Stimulated activated CD4-positive, alpha-beta T cell treated with anti-CD3 and anti-CD28 coated beads, TNF-alpha, amount 100 ng/mL, for 1 hour (primary cell): ENCODE measurements at places on chromosomes 5 and 9.

- no peak for DNase-seq
Measured at GRCh38 chr5:135649435-135649834, 70.6 kb upstream of the CXCL14 start.

DNA sequence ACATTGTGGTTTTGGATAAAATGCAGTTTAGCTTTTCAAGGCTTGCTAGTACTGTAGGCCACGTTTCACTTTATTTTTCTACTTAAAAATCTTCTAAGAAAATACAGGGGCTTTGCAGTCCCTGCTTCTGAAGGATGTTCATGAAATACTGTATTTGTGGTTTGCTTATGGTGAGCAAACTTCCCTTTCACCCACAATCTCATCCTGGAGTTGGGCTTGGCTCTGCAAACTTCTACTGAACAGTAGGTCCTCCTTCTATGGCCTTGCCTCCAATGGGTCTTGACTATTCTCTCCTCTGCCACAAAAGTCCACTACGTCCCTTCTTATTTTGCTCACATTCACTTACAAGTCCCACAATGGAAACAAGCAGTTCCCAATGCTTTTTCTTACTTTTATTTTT is 502.7 kb upstream of the KLF4 start:
- DNase-seq = no peak

- no peak for DNase-seq
Measured at GRCh38 chr9:118088090-118088489, 383.9 kb downstream of the TLR4 start.

- DNase-seq = no peak
Measured at GRCh38 chr5:149957855-149958254, 2.7 kb upstream of the SLC26A2 start.

GRCh38 chr9:121227862-121228261 is 26.2 kb upstream of the RAB14 start:
- no peak for DNase-seq

DNA sequence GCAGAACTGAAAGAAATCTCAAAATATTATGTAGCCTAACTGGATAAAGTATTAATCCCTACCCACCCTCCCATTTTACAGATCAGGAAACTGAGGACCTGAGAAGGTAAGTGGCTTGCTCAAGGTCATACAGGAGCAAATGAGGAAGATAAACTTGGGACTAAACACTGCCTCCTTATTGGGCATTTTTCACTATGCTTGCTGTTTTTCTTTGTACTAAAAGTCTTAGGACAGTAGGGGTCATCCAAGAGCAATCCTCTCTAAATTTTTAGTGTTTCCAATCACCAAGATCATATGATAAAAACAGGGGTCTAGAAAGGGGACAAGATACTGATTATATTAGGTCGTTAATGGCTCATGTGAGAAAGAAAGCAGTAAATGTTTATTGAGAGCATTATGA is 80.8 kb downstream of the RORB start:
- DNase-seq = no peak

DNA sequence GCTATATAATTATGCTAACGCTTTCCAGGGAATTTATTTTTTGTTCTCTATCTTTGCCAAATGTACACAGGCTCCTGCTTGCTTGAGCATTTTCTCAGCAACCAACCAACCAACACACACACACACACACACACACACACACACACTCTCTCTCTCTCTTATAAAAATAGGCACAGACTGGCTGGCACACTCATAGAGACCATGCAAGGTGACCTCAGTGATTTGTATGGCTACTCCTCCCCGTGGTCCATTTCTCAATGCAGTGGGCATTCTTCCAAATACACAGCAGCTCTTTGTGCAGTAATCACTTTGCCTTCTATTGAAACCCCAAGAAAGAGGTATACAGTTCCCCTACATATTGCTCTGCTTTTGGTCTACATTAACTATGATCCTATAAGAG is 416.0 kb downstream of the MAN2A1 start:
- DNase-seq = no peak

DNA sequence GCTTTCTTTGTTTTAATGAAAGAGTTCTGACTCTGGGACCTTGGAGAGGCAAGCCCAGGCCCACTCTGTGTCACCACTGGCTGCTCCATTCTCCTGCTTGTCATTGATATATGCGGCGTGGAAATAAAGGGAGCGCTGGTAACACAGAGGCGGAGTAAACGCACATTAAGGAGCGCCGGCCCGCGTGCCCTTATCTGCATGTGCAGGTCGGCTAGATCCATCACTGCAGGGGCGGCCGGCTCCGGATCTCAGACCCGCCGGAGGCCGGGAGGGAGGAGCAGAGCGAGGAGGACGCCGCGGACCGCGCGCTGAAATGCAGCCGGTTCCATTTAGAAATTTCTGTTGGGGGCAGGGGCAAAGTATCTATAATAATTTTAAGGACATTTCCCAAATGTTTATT is 70.8 kb downstream of the MRPL36 start:
- no peak for DNase-seq

DNA sequence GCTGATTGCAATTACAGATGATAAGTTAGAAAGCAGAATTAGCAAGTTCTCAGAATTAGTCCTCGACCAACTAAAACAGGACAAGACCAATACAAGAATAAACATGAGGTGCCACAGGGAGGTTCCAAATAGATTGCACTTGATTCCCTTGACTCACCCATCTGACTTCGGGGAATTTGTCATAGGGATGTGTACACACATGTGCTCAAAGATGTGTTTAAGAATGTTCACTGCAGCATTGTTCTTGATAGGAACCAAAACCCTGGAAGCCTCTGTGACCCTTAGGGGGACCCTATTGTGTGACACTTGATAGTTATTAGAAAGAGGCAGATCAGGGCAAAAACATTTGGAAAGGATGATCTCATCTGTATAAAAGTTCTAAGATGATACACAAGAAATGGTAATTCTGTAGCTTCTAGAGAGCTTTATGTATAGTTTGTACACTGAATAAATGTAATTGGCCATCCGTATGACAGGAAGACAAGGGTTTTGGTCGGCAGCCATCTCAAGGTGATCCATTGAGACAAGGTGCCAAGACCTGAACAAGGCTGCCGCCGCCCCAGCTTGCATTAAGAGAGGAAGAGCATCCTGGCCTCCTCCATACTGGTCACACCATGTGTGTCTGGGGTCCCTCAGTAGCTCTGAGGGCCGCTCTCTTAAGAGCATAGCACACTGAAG is 48.2 kb upstream of the GARNL3 start:
- DNase-seq = no peak

DNA sequence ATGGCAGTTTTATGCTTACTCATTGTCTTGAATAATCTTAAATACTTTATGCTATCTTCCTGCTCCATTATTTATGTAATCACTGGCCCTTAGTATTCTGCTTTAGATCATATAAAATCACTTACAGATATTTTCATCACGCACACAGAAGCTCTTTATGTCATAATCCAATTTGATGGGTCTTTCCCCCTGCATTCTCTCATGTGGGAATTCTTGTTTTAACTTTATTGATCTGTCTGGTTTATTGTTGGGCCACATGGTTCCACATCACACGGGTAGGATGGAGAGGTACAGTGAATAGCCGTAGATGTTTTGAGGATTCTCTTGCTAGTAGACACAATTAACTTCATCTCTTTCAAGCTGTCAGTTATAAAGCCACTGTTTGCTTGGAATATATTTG is 27.0 kb downstream of the PLPPR1 start:
- DNase-seq = no peak

DNA sequence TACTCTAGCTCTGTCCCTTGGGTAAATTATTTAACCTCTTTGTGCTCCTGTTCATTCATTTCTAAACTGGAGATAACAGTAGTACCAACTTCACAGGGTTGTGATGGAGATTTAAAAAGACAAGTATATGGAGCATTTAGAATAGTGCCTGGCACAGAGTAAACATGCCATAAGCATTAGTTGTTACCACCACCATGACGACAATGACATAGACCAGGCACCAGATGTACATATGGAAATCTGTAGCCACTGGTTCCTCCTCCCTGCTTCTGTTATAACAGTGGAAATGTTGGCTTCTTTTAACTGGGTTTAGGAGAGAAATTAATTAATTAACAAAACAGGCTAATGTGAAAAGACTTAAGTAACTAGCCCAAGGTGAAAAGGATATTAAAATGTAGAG is 217.5 kb downstream of the DENND1A start:
- no peak for DNase-seq

DNA sequence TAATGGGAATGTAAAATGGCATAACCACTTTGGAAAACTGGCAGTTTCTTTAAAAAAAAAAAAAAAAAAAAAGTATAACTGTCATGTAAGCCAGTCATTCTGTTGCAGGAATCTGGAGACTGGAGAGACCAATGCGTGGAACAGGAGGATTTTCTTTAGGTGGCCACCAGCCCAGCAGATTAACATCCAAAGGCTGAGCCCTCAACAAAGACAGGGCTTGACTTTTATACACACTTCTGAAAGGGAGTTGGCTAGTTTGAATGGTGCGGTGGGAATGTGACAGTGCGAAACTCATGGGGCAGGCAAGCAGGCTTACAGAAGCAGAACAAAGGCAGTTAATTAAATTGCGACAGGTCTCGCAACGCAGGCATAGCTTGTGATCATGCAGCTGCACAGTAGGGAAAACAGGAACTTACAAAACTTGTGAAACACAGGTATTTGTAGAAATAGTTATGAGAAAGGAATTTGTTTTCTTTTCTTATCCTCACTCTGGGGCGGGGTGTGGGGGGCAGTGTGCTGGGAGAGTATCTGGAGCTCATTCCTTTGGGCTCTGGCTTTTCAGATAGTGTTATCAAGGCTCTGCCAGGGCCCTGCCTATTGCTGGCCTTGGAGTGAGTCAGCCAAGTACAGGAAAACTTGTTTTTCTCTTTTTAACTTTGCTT is 12.0 kb downstream of the UIMC1 start:
- no peak for DNase-seq

DNA sequence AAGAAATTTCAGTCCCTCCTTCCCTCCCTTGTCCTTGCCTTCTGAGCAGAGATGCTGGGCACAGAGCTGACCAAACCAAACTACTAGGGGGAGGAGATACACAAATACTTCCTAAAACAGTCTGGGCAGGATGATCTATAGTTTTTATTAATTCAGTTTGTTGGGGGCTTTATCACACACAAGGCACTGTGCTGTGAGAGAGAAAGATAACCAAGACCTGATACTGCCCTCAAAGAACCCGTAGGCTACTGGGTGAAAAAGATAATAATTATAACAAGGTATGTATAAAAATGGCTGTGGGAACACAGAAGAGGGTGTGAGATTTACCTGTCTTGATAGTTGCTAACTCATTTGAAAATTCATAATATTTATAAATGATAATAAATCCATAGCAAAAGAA is 354.7 kb downstream of the NDUFS4 start:
- no peak for DNase-seq

DNA sequence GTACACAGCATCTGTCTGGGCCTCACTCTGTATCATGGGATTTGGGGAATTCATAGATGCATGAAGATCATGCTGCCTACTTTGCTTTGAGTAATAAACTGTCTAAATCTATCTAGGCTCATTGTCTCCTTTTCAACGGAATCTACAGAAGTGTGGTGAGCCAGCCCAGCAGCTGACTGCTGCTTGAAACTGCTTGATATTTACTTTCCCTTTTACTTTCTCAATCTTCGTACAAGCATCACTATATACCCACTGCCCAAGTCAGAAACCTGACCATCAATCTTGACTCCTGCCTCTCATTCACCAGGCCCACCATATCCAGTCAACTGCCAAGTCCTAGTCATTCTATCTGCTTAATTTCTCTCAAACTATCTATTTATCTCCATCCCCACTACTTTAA is 142.9 kb downstream of the NR2F1-AS1 start:
- DNase-seq = no peak

DNA sequence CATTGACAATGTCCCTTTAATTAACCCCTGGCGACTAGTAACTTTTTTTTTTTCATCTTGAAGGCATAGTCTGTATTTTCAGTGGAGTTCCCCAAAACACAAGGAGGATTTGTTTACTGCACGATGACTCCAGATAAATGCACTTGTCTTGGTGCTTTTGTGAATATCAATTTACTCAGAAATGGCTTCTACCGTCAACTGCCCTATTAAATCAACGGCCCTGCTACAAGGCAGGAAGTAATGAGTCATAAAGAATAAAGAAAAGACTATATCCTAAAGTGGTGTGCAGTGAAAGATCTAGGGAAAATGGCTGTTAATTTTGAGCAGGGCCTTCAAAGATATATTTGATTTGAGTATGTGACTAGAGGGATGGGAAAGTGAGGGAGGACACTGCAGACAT is 388.3 kb upstream of the CHD1 start:
- no peak for DNase-seq

DNA sequence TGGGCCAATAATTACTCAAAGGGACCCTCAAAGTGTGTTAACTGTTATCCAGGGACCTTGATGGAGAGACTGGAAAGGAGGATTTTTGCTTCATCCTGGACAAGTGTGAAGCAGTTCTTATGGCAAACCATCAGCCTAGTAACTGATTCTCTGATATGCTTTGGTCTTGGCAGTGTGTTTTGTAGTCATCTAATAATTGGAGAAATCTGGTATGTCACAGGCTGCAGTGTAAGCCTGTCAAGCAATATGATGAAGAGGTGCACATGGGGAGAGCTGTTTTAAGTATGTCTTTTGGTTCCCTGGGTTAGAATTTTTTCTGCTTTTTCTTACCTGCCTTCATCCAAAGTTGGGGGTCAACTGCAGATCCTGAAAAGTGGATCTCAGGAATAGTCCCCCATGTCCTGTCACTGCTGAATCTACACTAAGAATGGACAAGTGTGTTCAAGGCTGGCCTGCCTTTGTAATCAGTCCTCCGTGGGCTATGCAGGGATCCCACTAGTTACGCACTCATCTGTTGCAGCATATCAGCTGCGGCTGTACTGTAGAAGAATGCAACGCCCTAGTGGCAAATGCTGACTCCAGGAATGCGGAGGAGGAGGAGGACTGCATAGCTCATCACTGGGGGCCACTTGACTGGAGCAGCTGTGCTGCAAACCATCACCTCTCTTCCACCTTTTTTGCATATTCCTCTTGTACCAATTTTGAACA is 1.9 kb downstream of the SPTAN1 start:
- DNase-seq = no peak

DNA sequence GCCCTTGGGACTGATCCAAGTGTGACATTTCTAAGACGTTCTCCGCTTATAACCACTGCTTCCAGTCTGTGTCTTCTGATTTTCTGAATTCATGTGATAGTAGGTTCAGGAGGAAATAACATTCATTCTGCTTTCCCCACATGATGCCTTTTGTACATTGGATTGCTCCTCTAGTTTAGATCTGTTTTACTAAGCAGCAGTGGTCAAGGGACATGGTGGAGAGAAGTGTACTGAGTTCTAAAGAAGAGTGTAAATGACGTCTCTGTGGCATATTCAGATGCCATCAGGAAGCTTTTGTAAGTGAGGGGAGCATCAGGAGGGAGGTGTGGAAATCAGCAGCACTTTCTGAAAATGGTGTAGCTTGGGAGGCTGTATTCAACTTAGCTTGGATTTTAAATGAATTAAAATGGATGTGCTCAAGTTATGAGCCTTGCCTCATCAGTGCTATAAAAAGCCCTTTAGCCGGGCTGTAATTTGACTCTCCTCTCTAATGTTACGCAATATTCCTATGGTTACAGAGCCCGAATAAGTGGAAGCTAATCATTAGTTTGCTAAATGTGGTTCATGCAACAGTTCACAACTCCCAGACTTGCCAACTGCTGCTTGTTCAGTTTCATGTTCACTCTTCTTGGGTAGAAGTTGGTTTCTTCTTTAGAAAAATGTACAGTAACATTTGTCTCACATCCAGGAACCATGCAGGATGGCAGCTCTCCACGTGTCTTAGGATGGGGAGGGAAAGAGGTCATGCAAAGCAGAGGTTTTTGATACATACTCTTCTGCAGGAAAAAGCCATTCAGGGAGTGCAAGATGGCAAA is 281.3 kb downstream of the ARHGAP26 start:
- DNase-seq = no peak
